Endodermal cell (in vitro differentiated cells): ENCODE measurements at places on chromosomes 12 and 14. TPM values are rescaled to one million over a fixed set of nuclear protein-coding genes. Genes with fewer than 3 reads are reported as not detected.

SCN8A gene
- 6.9 and 9.7 TPM in 2 replicates for total RNA-seq

P2RX7 gene
- total RNA-seq = 0.09 and 0.18 TPM in 2 replicates

DNA sequence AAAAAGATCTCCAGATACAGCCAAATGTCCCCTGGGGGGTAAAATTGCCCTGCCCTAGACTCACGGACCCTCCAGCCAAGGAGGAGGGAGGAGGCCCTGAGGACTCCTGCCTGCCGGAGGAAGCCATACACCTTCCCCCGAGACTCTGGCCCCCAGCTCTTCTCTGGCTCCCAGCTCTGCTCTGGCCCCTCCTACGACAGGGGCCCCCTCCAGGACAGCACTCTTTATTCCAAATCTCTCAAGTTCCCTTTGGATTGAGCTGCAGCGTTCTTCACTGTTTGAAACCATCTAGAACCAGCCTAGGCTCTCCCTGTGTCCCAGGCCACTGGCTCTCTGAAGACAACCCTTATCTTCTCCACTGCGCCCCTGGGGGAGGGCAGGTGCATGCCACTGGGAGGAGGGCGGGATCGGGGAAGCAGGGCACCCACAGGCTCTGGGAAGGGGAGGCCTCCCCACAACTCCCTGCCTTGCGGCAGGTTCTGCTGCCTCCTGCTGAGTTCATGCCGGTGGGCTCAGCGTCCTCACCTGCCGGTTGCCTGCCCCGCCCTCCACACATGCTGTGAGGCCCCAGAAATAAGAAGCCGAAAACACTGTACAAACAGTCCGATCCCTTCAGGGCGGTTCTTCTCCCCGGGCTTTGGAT is 112.7 kb downstream of the DICER1 start:
- no peaks in the 10 kb centered on the region for H3K36me3 ChIP-seq
- DNase-seq = peak; percentile 61
- H3K4me1 ChIP-seq = peaks cover 5% of the 10 kb centered on the region
- H3K4me3 ChIP-seq = no peak overlapping the region
- no peak overlapping the region for H3K27ac ChIP-seq

DNA sequence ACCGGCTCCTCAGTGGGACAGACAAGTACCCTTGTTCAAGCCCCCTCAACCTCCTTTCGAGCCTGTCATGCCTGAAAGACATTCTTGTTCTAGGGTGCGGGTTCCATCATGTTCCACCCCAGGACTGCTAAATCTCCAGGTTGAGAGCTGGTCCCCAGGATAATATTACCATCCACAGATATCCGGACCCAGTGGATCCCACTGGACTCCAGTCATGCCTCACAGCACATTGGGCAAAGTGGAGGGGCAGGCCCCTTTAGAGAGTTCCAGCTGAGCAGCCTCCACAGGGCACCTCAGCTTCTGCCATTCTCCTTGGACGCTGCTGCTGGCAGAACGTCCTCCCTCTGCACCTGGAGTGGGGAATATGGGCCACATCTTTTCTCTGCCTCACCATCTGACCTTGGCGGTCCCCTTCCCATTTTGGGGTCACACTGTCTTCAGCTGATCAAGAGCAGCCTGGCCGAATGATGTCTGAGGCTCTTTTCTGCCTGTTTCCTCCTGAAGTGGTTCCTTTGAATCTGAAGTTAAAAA is 137.4 kb downstream of the BCL11B start:
- no peaks in the 10 kb centered on the region for H3K4me1 ChIP-seq
- no peaks in the 10 kb centered on the region for H3K36me3 ChIP-seq
- DNase-seq = peak; percentile 15
- no peak overlapping the region for H3K27ac ChIP-seq
- H3K4me3 ChIP-seq = no peak overlapping the region

- H3K27me3 ChIP-seq = no peaks in the 10 kb centered on the region
- H3K27ac ChIP-seq = no peak overlapping the region
- DNase-seq = no peak
- H3K4me1 ChIP-seq = peaks cover 27% of the 10 kb centered on the region
- peaks cover 81% of the 10 kb centered on the region for H3K36me3 ChIP-seq
- H3K4me3 ChIP-seq = peak overlapping the region; percentile 39
Observed at GRCh38 chr12:31301311-31301710, 24.6 kb downstream of the SINHCAF start.
